NCI-H2081 treated with DMSO at 0.1 percent for 48 hours (cell line): ENCODE measurements at places on chromosomes 1 and 21.

GRCh38 chr1:154295408-154296235 lies 23.2 kb downstream of the HAX1 start:
- DNase-seq = no peak

- no peak for DNase-seq
Observed at GRCh38 chr1:28845786-28846543, 34.0 kb downstream of the OPRD1 start.

DNA sequence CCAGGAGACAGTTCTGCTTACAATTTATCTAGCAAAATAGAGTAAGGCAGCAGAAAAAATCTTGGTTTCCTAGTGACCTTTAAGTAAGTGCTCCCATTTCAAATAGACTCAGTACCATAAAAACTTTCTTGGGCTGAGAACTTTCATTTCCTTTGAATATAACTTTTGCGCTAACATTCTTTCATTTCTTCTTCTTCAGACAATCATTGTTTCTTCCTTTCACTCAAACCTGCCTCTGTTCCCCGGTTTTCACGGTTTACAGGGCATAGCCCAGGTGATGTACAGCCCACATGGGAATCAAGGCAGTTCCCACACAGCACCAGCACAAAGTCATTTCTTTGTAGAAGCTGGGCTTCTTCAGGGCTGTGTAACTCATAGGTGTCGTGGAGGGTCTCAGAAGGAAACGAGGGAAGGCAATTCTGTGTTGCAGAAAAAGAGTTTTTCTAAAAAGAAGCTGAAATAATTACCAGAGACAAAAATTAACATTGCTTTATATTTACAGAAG lies 611.6 kb downstream of the SMYD3 start:
- DNase-seq = no peak

GRCh38 chr1:29501227-29501976 lies 265.1 kb downstream of the PTPRU start:
- no peak for DNase-seq

DNA sequence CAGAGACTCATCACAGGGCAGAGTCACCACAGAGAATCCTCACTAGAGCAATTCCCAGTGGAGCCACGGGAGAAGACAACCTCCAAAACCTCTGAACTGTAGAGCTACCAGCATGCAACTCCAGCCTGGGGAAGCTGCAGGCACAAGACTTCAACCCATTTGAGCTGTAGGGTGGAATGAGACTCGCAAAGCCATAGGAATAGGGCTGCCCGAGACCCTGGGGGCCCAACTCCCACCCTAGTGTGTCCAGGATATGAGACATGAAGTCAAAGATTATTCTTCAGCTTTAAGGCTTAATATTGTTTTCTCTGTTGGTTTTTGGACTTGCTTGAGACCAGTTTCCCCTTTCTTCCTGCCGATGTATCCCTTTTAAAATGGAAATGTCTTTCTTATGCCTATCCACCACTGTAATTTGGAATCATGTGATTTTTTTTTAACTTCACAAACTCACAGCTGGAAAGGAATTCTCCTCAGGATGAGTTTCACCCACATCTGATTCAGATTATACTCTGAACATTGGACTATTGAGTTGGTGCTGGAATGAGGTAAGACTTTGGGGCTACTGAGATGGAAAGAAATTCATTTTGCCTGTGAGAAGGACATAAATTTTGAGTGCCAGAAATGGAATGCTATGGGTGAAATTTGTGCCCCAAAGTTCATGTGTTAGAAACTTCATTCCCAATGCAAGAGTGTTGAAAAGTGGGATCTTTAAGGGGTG lies 59.6 kb upstream of the ST6GALNAC5 start:
- DNase-seq = no peak

- DNase-seq = no peak
Observed at GRCh38 chr1:151976858-151977257, 16.8 kb downstream of the S100A10 start.

- no peak for DNase-seq
Observed at GRCh38 chr1:12607263-12607662, 10.7 kb downstream of the DHRS3 start.

- no peak for DNase-seq
Observed at GRCh38 chr1:203492082-203492747, 1.7 kb upstream of the OPTC start.

DNA sequence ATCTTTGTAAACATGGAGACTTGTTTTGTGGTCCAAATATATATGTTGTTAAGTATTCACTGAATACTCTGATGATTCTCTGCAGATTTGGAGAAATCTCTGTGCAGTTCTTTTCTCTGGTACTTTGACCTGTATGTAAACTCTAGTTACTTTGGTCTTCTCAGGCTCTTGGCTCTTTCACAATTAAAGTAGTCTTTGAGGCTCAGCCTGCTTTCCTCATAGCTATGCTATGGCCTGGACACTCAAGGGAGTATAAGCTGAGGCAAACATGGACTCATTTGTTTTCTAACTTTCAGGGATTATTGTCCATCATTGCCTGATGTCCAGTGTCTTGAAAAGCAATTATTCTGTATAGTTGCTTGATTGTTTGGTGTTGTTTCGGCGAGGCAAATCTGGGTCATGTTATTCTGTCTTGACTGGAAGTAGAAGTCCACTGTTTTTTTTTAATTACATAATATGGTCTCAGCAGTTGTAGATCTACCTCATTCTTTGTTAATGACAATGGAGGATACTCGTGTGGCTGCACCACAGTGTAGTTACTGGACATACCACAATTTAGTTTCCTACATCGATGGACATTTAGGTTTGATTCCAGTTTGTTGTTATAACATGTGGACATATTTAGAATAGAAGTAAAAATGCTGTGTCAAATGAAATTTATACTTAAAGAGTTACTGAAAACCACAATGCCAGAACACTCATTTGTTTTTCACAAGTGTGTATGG lies 9.2 kb downstream of the PTBP2 start:
- no peak for DNase-seq

- DNase-seq = peak; percentile 3
Observed at GRCh38 chr1:109792056-109792831, 28.5 kb upstream of the EPS8L3 start.

GRCh38 chr1:76162254-76162653 lies 87.7 kb downstream of the ST6GALNAC3 start:
- no peak for DNase-seq

DNA sequence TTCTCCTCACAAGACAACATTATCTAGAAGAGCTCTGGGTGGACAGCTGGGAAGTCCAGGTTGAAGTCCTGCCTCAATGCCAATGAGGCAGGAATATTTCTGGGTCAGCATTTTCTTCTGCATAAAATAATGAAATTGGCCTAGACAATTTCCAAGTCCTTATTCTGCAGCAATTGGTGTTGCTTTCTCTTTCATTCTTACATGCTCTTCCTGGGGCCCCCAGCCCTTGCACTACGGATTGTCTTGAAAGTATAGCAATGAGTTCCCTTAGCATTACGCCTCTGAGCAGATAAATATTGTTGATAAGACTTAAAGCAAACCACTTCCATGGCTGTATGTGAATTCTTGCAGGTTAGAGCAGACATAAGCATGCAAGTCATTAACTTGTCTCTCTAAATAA lies 188.5 kb downstream of the TGFBR3 start:
- no peak for DNase-seq

- DNase-seq = no peak
Observed at GRCh38 chr1:165403835-165404482, 41.0 kb downstream of the RXRG start.

GRCh38 chr1:65079941-65080340 lies 68.1 kb upstream of the AK4 start:
- no peak for DNase-seq

- DNase-seq = no peak
Observed at GRCh38 chr1:202501281-202501680, 152.8 kb downstream of the PPP1R12B start.
